ENCODE measurements at places on chromosomes 6 and 20.

DNA sequence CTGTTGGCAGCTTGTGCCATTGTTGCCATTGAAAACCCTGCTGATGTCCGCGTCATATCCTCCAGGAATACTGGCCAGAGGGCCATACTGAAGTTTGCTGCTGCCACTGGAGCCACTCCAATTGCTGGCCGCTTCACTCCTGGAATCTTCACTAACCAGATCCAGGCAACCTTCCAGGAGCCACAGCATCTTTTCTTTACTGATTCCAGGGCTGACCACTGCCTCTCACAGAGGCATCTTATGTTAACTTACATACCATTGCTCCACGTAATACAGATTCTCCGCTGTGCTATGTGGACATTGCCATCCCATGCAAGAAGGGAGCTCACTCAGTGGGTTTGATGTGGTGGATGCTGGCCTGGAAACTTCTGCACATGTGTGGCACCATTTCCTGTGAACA, 221.8 kb upstream of the FAM83B start:
- DNase-seq: no peak

DNA sequence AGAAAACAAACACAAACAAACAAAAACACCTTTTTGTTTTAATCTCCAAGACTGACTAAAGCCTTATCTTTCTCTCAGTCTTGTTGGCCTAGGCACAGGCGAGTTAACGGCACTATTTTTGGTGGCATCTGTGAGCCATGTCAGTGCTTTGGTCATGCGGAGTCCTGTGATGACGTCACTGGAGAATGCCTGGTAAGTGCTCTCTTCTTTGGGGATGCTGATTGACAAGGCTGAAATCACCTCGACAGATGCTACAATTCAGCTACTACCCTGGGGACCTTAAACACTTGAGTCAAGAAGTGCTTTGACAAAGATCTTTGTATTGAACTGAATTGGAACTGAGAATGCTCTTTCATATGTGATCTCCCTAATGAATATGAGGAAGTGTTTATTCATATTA, 384.1 kb downstream of the LAMA2 start:
- DNase-seq: no peak

- DNase-seq: no peak
Observed at GRCh38 chr20:35595901-35596300, 19.7 kb upstream of the SPAG4 start.

GRCh38 chr6:116397914-116398313, 27.2 kb downstream of the DSE start:
- no peak for DNase-seq

- DNase-seq: no peak
Observed at GRCh38 chr20:48406498-48406897, 421.3 kb downstream of the PREX1 start.

DNA sequence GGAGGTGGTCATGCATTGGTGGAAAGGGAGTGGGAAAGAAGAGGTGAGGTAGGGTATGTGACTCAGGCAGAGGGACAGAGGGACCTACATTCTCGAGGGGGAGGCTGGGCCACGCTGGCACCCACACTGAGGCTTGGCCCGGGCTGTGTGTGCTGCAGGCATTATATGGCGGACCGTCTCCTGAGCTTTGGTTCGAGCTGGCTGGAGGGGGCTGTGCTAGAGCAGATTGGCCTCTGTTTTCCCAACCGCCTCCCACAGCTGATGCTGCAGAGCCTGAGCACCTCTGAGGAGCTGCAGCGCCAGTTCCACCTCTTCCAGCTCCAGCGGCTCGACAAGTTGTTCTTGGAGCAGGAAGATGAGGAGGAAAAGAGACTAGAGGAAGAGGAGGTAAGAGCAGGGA, 23.4 kb downstream of the DNPH1 start:
- DNase-seq: no peak

DNA sequence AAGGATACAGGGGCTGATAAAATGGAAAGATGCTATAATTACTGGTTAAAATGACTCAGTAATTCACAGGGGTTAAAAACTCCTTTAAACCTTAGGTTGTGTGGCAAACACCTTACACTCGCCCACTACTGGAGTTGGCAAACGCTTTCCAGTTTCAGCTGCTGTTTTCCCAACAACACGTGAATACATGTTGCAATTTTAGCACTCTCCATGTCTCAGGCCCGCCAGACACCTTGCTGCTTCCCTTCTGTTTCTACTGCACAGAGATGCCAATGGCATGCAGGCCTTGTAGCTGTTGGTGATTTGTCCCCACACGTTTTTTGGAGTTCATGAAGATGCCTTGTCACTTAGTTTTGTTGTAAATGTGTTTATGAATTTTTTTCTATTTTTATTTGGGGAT, 5.3 kb upstream of the TTPAL start:
- DNase-seq: no peak

DNA sequence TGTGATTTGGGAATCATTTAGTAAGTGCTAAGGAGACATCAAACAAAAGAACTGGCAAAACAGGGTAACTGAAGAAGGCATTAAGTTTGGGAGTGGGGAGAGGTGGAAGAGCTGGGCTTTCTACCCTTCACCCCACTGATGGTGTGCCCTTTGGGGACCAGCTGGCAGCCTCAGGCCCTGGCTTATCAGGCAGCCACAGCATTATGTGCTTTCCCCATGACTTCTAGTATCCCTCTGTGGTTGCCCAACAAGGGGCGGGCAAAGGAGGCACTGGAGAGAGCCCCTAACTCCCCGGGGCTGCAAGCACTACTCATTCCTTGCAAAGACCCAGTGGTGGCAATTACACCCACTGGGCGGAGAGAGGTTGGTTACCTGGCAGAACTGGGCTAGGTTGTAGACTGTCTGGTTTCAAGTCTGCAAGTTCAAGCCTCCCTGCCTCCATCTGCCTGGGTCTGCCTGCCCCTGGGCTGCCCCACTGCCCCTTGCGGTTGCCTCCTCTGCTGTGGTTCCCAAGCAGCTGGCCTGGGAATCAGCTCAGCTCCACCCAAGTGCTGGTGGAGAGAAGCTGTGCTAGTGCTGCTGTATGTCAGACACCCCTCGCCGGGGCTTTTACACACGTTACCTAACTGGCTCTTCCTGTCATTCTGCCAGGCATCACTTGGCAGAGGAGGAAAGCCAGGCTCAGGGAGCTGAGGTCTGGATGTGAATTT, 29.9 kb downstream of the KCNK5 start:
- no peak for DNase-seq

DNA sequence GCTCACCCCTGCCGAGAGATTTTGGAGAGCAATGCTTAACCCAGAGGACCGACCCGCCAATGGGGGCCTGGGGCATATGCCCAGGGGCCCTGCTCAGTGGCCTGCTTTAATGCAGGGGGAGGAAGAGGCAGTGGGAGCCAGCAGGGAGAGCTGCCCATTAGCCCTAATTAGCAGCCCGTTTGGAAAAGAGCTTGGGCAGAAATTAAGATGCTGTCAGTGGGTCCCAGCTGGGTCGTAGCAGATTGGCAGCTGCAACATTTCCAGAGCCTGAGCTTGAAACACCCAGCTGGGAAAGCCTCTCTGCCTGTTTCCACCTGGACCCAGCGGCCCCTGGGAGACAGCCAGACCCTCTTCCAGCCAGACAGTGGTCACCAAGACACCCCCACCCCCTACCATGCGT, 39.5 kb downstream of the CD40 start:
- DNase-seq: no peak

- no peak for DNase-seq
Observed at GRCh38 chr6:138991206-138991605, 3.2 kb upstream of the REPS1 start.

DNA sequence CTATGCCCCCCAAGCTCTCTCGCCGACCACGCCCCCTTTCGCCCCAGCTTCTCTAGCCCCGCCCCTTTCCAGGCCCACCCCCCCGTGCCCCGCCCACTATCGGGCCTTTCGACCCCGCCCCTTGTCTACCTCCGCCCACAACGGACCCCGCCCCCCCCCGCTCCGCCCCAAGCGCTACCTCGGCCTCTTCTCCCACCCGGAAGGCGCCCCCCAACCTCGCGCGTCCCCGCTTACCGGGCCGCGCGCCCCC, 200 bp downstream of the ZBTB22 start:
- no peak for DNase-seq

DNA sequence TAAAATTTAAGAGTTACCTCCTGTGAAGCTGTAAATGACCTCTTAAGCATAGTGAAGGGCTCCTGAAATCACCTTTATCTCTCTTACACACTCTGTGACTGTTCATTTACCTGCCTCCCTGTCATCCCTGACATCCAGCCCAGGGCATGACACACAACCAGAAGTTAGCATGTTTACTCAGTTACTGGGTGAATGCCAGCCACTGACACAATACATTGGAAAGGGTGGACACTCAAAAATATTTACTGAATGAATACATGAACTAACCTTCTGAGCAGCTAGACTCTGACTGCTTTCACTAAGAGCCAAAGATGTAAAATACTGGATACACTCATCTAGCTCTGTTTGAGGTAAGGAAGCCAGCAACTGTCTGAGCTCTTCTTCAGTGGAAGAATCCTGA, 25.3 kb downstream of the SERAC1 start:
- DNase-seq: no peak

GRCh38 chr6:159682810-159683209, 10.2 kb downstream of the SOD2 start:
- DNase-seq: no peak

GRCh38 chr6:95959261-95959660, 56.5 kb upstream of the FUT9 start:
- no peak for DNase-seq

GRCh38 chr6:15400572-15401004, 154.7 kb downstream of the JARID2 start:
- no peak for DNase-seq

- no peak for DNase-seq
Observed at GRCh38 chr6:105982761-105983540, 103.2 kb upstream of the PRDM1 start.

GRCh38 chr6:82063574-82063973, 184.0 kb downstream of the IBTK start:
- no peak for DNase-seq
